GM10248 (cell line): ENCODE measurements at places on chromosomes 7 and 10.

GRCh38 chr7:105803429-105803736 is 73.0 kb downstream of the ATXN7L1 start:
- no peak for DNase-seq

- DNase-seq: no peak
Observed at GRCh38 chr10:131399981-131400380, 88.5 kb upstream of the TCERG1L start.

DNA sequence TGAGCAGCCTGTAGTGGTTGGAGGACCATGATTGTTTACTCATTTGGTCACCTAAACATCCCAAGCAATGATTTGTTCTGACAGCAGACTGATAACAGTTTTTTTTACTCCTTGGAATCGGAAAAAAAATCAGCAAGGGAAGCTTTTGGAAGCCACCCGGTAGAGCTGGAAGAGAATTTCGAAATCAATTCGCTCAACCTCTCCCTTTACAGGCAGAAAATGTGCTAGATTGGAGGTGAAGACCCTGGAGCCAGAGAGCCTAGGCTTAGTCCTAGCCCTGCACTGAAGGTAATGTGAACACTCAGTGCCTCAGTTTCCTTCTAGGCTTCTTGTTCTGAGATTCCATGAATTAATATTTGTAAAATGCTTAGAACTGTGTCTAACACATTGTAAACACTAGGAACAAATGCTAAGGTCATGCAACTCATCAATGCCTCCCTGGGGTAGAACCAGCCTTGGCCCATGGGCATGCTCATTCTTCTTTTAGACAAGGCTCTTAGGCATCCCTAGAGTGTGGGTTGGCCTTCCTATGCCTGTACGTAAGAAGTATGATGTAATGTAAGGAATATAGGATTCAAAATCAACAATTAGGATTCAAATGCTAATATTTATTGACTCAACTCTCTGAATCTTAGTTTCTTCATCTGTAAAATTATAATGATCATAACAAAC is 52.7 kb downstream of the MET start:
- no peak for DNase-seq

DNA sequence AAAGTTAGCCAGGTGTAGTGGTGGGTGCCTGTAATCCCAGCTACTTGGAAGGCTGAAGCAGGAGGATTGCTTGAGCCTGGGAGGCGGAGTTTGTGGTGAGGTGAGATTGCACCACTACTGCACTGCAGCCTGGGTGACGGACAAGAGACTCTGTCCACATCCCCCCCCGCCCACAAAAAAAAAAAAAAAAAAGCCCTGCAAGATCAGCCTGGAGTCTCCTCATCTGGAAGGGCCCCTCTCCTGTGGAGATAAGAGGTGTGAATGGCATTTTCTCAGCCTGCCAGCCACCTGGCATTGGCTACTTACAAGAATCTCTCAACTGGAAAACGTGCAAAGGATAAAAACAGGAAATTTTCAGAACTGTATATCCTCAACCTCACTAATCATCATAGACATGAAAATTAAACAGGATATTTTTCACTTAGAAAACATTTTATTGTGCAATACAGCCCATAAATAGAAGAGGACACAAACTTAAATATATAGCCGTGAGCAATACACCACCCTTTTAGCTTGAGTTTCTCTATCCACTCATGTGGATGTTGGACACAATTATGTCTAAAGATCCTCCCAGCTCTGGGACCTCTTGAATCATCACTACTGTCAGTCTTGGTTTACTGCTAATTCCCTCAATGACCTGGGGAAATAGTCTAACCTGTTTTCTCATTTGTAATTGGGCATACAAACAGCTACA is 11.3 kb upstream of the TSPAN15 start:
- DNase-seq: no peak

- DNase-seq: no peak
Observed at GRCh38 chr7:74476626-74477025, 22.9 kb downstream of the GTF2IRD1 start.

DNA sequence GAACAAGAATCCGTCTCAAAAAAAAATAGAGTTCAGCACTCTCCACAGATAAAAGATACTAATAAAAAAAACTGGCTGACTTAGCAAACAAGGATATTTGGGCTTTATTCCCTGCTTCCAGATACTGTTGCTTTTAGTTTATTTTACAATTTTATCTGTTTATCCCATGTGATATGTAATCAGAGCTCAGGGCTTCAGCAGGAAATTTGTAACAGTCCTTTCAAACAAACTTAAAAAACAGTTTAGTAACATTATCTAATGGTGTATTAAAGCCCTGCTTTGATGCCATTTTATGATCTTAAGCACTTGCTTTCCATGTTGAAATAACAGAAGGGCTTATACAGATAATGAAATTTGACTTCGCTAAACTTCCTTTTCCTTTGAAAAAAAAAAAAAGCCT is 28.1 kb downstream of the DCLRE1A start:
- no peak for DNase-seq

GRCh38 chr7:85290269-85290668 is 103.4 kb upstream of the SEMA3D start:
- no peak for DNase-seq

GRCh38 chr7:12683678-12684585 is 3.5 kb upstream of the ARL4A start:
- DNase-seq: no peak

- no peak for DNase-seq
Observed at GRCh38 chr10:32927750-32928149, 30.3 kb downstream of the ITGB1 start.

- no peak for DNase-seq
Observed at GRCh38 chr10:69766161-69766910, 35.4 kb upstream of the COL13A1 start.

- DNase-seq: no peak
Observed at GRCh38 chr7:95472581-95473161, 13.1 kb upstream of the ASB4 start.

DNA sequence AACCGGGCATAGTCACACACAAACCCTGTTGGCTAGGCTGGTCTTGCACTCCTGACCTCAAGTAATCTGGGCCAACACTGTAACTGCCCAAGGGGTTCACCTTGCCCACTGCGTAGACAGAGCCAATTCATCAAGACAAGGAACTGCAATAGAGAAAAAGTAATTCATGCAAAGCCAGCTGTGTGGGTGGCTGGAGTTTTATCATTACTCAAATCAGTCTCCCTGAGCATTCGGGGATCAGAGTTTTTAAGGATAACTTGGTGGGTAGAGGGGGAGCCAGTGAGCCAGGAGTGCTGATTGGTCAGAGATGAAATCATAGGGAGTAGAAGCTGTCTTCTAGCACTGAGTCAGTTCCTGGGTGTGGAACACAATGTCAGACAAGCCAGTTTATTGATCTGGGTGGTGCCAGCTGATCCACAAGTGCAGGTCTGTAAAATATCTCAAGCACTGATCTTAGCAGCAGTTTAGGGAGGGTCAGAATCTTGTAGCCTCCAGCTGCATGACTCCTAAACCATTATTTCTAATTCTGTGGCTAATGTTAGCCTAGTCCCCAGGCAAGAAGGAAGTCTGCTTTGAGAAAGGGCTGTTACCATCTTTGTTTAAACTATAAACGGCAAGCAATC is 15.6 kb upstream of the FXYD4 start:
- no peak for DNase-seq

- DNase-seq: no peak
Observed at GRCh38 chr10:97903128-97904017, 53.7 kb downstream of the GOLGA7B start.

- DNase-seq: no peak
Observed at GRCh38 chr10:86311190-86311589, 55.4 kb downstream of the GRID1 start.

GRCh38 chr10:43214071-43214955 is 52.6 kb downstream of the RASGEF1A start:
- DNase-seq: no peak

DNA sequence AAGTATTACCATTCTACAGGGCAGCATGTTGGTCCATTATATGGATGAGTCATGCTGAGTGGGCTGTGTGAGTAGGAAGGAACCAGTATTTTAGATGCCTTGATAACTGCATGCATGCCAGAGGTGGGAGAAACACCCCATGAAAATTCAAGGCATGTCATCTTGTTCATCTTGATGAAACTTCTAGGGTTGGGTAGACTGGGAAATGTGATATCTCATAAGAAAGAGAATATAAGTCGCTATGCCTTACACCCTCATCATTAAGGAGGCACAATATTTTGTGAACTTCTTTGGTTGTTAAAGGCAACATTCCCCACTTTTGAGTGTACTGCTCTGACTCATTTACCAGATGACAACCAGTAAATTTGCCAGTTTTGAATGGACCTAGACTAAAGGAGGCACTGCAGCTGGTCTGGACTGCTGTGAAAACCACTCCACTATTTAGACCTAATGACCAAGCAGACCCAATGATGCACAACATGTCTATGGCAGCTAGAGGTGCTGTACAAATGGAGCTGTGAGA is 48.0 kb downstream of the ZNF365 start:
- no peak for DNase-seq

DNA sequence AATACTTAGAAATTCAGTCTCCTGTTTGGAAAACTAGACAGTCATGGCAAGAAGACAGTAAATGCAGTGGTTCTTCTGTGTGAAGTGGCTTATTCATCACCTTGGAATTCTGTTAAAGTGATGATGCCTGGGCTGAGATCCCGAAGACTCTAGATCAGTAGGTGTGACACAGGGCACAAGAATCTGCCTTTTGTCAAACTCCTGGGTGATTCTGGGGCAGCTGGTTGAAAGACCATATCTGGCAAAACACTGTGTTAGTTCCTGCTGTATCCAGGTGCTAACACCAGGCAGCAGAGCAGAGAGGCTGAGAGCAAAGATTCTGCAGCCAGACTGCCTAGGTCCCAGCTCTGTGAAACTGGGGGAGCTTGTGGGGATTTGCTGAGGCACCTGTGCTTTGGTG is 26.5 kb downstream of the MRC1 start:
- DNase-seq: no peak

DNA sequence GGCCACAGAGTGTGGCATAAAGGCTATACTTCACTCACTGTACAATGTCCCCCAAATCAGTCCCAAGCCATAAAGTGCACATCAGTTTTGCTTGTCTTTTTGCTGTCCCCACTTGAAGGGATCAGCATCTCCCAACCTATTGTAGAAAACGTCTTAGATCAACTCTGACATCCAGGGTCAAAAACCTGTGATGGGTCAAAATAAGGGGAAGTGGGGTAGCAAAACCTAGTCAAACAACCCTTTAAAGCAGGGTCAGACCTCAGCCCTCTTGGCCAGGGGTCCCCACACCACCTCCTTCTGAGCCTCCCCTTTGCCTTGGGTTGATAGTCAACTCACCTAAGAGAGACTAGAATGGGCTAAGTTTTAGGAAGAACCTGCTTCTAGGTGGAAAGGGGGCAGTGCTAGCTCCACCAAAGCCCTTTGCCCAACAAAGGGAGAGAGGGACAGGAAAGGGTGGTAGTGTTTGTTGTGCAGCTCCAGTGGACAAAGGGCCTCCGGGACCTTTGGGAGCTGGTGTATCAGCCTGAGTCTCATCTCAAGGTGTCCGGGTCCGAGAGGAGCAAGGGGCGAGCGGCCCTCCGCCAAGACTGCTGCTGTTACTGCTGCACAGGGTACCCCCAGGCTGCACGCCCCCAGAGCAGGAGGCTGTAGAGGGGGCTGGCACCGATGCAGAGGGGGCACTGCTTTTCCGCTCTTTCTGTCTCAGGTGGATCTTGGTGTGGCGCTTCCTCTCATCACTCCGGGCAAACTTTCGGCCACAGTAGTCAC is 3.3 kb downstream of the EGR2 start:
- DNase-seq: no peak

GRCh38 chr10:126561294-126561920 is 109.1 kb downstream of the C10orf90 start:
- no peak for DNase-seq

DNA sequence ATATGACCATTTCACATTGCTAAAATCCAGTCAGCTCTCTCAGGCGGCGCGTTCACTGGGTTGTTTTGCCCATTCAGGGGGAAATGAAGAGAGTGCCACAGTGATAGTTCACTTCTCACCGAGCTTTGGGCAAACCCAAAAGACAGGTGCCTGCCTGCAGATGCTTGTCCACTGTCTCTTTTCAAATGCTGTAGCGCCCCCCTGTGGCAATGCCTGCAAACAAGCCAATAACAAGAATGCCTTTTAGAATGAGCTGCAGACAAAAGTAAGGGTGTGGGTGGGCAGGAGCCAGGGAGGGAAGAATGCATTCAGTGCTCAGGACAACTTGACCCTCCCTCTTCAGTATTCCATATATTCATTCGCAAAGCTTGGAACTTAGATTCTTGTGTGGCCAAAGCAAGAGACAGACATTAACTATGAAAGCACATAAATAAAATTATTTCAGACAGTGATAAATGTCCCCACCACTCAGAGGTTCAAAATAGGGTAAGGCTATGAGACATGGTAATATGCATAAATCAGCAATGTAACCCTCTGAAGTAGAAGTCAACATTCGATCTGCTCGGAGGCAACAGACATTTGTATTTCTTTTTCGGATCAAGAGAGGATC is 86.9 kb downstream of the JAZF1 start:
- DNase-seq: peak; percentile 29

- DNase-seq: no peak
Observed at GRCh38 chr10:102776779-102777456, 33.2 kb downstream of the WBP1L start.

DNA sequence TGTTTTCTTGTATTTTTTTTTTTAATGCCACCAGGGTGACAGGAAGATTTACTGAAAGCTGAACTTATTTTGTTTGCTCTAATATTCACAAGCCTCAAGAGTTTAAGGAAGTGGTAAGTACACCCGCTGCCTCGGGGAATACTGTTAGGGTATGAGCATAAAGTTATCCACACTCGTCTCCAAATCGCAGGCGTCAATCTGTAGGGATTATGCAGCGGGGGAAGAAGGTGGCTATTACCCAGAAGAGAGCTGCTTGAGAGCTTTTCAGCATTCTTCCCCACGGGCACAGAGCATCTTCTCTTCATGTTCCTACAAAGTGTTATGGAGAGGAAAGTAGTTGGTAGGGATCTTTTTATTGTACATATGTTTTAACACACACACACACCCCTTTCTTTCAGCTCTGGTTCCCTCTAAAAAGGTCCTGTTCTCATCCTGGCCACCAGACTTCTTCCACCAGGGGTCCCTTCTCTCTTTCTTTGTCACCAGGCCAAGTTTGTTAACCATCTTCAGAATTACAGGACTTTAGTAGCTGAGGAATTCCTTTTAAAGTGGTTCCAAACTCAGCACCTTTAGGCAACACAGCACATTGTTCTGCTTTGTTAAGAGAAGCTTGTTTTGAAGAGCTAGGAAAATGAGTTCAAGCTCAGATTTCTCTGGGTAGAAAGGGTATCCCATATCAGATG is 411.6 kb upstream of the GALNT17 start:
- DNase-seq: no peak

GRCh38 chr10:42990721-42991441 is 86.0 kb upstream of the RET start:
- peak; percentile 12 for DNase-seq
